ENCODE measurements at places on chromosomes 3 and 15.

DNA sequence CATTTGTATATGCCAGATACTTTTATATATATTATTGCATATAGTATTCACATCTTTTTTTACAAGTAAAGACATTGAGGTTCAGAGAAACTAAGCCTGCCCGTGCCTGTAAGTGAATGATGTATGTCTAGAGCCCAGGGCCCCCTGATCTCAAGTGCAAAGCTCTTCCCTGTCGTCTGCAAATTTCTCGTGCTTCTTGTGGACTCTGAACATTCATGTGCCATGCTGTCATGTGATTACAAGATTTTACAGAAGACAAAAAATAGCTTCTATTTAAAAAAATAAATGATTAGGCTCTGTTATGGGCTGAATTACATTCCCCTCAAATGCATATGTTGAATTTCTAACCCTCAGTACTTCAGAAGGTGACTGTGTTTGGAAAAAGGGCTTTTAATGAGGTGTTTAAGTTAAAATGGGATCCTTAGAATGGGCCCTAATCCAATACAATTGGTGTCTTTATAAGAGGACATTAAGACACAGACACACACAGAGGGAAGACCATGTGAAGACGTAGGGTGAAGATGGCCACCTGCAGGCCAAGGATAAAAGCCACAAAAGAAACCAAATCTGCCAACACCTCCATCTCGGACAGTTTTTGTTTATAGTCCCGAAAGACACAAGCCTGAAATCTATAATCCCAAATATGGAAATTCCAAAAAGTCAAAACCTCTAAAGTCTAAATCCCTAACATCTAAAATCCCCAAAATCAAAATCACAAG, 3.9 kb upstream of the MASP1 start:
- no peak for DNase-seq

DNA sequence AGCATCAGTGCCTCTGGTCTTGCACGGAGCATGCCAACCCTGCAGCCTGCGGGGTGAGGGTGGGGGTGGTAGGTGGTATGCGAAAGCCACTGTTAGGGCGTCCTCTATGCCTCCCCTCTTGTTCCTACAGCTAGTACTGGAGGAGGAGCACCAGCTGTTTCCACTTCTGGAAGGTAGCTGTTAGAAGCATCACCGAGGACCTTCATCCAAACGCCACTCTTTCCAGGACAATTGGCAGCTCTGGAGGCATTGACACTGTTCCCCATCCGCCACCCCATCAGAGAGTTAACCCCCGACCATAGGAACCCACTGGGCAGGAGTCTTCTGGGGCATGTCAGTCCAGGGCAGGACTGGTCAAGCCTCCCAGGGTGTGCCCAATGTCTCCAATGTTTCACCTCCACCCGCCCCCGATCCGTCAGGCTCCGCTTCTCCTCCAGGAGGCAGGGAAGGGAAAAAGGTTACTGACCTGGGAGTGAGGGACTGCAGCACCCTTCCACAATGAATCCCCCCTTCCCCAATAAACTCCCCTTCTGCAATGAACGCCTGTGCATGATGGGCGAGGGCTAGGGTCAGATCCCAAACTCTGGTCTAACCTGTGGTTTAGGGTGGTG, 487 bp downstream of the DUOX2 start:
- DNase-seq = no peak

GRCh38 chr15:95068701-95069521, 837.5 kb downstream of the MCTP2 start:
- DNase-seq = no peak

DNA sequence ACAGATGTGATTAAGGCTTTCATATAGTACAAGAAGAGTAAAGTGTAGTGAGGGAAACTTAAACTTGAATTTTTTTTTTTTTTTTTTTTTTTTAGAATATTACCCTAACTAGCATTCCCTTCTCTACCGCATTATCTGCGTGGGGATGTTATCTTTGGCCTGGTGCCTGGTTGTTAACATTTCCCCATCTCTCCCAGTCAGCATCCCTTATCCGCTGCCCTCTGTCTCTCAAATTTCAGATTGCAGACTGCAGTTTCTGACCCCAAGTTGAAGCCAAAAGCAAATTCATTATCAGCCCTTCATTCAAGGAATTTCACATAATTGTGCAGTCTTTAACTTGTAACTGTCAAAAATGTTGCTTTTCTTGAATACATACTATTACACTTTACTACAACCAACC, 353.0 kb downstream of the PLOD2 start:
- DNase-seq = peak; percentile 44

DNA sequence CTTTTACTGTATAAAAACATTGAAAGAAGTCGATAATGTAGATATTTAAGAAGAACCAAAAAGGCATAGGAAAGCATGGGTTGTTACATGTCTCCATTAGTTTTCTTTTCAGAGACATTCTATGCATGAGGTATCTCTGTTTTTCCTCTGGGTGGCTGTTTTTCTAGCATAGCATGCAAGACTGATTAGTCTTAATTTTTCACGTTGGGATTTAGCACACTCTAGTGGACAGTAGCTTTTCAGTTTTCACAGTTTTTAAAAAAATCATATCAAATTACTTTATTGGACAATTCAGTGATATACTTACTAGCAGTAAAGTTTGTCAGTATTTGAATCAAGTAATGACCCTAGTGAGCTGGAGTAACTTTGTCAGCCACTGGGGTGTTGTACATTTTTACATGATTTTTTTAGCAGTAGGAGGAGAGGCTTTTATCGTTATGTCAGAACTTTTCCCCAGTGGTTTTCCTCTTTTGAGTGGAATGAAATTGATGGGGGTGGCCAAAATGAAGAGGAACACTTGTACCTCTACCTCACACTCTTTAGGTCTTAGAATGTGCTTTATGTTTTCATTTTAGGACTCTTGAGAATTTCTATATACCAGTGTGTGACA, 57.2 kb downstream of the SEC22A start:
- no peak for DNase-seq

DNA sequence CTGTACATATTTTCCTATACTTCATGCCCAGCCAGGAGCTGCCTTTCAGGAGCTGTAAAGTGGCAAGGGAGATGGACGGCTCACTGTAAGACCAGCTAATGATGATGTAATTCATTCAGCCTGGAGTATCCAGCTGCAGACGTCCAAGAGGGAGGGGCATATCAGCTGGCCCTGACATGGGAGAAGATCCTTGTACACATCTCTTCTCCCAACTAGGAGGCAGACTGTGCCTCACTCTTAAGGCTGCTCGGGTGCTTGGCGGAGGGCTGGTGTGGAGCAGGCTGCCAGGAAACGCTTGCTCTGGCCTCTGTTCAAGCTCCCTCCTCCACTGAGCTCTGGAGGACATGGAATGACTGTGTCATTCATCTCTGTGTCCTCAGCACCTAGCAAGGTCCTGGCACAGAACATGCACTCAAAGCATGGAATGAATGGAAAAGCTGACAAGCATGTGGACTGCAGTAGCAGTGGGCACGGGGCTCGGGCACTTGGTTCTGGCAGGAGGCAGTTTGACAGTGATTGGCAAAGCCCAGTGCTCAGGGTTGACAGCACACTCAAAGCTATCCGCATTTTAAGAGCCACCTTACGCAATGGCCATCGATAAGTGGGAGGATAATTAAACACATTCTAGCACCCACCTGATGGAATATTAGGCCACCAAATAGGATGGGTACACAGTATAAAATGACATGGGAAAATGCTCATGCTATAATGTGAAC, 72.4 kb downstream of the TBC1D2B start:
- peak; percentile 80 for DNase-seq

GRCh38 chr3:16595778-16596177, 9.4 kb downstream of the DAZL start:
- DNase-seq = no peak

DNA sequence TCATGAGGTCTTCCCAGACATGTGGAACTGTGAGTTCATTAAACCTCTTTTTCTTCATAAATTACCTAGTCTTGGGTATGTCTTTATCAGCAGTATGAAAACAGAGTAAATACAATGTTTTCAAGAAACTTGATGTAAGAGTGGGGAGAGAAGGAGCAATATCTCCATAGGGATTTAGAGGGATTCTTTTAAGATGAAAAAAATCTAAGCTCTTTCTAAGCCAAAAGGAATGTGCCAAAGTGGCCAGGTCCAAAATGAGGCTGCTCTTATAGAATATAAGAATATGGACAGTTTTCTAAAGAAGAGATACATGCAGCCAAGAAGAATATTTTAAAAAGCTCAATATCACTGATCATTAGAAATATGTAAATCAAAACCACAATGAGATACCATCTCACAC, 23.9 kb upstream of the RYK start:
- no peak for DNase-seq

GRCh38 chr3:13218541-13218908, 145.3 kb upstream of the IQSEC1 start:
- DNase-seq = no peak

DNA sequence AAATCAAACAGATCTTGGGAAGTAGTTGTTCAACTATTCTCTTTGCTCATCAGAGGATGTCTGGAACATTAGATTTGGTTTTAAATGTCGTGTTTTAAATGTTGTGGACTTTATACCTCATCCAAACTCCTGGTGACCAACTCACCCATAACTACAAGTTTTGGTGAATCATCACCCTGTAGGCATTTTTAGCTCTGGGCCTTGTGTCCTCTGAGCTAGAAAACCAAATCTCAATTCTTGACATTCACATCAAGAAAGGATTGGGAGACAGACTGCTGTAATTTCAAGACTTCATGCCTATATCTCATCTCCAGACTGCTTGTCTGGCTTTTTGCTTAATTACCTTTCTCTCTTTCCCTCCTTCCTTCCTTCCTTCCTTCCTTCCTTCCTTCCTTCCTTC, 228.5 kb upstream of the ROBO2 start:
- no peak for DNase-seq

GRCh38 chr3:100697723-100698285, 11.5 kb upstream of the TFG start:
- no peak for DNase-seq

GRCh38 chr3:13594991-13595421, 46.1 kb downstream of the FBLN2 start:
- DNase-seq = no peak

DNA sequence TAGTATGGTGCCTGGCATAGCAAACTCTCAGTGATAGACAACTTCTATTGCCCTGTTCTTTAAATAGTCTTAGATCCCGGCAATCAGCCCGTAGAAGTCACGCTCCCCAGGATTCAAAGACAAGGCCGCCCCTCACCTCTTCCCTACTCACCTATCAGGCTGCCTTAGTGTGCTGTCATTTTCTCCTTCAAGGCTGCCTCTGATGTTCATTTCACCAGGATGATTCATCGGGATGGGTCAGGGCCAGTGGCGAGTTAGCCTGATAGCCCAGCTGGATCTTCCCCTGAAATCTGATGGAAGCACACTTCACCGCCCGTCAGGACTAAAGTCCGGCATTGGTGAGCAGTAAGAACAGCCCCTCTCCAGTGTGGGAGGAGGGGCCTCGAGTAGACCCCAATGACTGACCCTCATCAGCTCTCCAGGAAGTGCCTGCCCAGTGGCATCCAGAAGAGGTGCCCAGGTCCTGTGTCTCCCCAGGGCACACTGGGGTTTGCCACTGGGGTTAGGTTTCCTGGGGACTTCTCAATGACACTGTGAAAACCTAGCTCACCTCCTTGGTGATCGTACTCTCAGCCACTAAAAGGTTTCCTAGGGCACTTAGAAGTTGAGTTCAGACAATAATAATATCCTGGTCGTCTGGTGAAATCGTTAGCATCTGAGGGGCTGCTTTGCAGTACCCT, 37.5 kb downstream of the TPM1 start:
- DNase-seq = no peak

- no peak for DNase-seq
These were observed 66.0 kb downstream of the SPTSSB start for GRCh38 chr3:161305095-161305991.

- no peak for DNase-seq
These were observed 172.7 kb upstream of the TRIM42 start for GRCh38 chr3:140505213-140505612.

GRCh38 chr15:44535523-44536301, 1.2 kb upstream of the EIF3J start:
- peak; percentile 48 for DNase-seq

GRCh38 chr3:159458982-159459381, 529.7 kb upstream of the IL12A start:
- no peak for DNase-seq

DNA sequence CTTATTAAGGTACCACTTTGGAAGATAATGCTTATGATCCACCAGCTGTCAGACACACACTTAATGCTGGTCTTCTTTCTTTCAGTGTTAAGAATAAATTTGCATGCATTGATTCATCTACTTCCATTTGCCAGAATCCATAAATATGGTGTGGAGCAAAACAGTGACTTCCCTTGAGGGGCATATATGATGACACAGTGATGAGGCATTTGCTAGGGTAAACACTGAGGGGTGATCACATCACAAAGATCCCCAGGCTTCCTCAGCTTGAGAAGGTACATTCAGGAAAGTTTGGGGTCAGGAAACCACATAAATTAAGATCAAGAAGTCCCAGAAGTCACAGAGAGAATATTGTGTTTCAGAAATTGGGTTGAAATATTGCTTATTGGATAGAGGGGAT, 9.9 kb upstream of the ZBED2 start:
- DNase-seq = no peak

DNA sequence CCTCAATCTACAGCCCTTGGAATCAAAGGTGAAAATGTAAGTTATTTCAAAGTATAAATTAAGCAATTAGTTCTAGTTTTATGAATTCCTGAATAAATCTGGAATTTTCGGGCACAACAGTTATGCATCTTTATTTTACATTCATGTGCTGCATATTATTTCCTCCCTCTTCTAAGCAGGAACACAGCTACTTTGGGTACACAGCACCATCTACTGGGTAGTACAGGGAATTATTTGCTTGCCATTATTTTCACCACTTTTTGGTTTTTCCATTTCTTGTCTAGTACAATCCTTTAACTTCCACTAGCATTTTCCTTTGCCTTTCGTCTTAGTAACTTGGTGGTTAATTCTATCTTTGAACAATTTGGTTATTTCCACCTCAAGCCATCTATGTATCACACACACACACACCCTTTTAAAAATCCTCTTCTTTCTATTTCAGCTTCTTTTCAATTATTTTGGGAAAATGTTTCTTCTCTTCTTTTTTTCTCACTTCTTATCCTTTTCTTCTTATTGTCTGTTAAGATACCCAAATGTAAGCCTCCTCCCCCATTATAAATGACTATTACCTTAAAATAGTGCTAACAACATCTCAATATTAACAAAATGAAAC, 451.0 kb downstream of the MFSD1 start:
- no peak for DNase-seq

DNA sequence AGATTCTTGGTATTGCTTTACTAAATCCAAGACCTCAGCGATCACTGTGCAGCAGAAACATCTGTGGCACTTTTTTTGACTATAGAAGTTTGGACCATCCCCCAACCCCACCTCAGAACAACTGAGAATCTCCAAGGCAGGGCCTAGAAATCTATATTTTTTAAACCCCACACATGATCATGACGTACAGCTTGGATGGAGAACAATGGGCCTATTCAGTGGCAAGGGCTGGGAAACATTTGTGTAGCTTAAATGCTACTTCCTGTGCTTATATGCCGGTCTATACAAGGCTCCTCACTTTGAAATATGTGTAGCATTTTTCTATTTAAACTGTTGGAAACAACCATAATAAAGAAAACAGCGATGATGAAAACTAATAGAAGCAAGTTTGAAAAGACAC, 55.1 kb upstream of the SPRED1 start:
- DNase-seq = no peak

- DNase-seq = no peak
These were observed 1047.2 kb downstream of the ROBO2 start for GRCh38 chr3:78087134-78087533.

- no peak for DNase-seq
These were observed 30.7 kb downstream of the DZIP3 start for GRCh38 chr3:108620250-108620649.

- DNase-seq = no peak
These were observed 2.4 kb downstream of the VGLL4 start for GRCh38 chr3:11641316-11641682.

GRCh38 chr15:74542166-74543042, 1.4 kb downstream of the ARID3B start:
- no peak for DNase-seq
